ENCODE measurements at places on chromosomes 4 and X.

- no peak for DNase-seq
These were observed at the start of gene PNMA5 for GRCh38 chrX:152993933-152994332. PNMA5 (minus strand) TSS chrX:152994116; CDS start chrX:152991598, 2,518 bp downstream.

GRCh38 chr4:72357908-72358307, 211.1 kb downstream of the ADAMTS3 start:
- DNase-seq = no peak

GRCh38 chr4:114941503-114941902, 171.9 kb downstream of the NDST4 start:
- no peak for DNase-seq

DNA sequence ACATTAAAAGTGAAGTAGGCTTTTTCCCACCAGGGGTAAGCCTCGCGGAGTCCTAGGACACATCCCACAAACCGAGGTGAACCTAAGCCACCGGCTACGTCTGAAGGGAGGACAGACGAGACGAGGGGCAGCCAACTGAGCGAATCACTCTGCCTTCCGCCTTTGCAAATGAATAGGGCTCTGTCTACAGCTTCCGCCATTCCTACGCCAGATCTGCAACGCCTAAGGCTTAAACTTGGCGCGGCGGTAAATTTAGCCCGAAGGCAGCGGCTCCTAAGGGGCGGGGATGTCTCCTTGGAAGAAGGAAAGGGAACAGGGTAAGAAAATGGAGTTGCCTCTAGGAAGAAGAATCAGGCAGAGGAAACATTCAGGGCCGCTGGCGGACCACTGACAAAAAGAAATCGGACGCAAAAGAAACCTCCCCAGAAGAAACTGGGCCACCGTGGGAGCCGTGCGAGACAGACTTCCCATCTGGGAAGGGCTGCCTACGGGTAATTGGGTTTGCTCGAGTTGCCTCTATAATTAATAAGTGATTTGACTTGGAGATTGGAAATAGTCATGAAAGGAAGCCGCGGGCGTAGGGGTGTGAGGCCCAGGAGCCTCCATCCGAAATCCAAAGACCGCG, 90.5 kb downstream of the BCOR start:
- no peak for DNase-seq

GRCh38 chr4:113727802-113728201, 33.7 kb downstream of the CAMK2D start:
- no peak for DNase-seq

DNA sequence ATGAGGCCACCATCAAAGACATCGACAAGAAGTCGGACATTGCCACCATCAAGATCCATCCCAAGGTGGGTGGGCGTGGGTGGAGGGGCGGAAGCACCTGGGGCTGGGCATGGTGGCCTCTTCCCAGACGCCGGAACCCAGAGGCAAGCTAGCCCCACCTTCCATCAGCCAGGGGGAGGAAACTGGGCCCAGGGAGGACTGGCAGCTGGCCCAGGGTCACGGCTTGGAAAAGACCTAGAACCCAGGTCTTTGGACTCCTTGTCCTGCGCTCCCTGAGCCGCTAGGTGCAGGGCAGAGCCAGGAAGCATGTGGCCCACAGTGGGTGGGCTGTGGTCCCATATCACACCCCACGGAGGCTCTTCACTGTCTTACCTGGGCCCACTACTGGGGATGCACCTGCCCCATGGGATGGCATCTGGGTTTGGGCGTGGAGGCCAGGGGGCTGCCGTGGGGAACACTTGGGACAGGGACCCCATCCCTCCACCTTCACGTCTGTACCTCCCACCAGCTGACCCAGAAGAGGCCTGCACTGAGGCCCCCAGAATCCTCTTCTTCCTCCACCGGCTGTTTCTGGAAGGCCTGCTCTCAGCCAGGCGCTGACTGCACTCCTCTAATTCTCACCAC, 17.3 kb downstream of the HTRA3 start:
- no peak for DNase-seq

DNA sequence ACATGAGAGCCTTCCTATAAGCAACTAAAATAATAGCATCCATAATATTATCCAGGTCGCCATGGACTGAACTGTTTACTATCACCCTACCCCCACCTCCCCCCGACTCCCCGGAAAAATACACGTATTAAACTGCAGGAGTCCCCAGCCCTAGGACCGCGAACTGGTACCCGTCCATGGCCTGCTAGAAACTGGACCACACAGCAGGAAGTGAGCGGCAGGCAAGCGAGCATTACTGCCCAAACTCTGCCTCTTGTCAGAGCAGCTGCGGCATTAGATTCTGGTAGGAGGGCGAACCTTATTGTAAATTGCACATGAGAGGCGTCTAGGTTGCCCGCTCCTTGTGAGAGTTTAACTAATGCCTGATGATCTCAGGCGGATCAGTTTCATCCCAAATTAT, 405.8 kb upstream of the ADGRL3 start:
- no peak for DNase-seq

DNA sequence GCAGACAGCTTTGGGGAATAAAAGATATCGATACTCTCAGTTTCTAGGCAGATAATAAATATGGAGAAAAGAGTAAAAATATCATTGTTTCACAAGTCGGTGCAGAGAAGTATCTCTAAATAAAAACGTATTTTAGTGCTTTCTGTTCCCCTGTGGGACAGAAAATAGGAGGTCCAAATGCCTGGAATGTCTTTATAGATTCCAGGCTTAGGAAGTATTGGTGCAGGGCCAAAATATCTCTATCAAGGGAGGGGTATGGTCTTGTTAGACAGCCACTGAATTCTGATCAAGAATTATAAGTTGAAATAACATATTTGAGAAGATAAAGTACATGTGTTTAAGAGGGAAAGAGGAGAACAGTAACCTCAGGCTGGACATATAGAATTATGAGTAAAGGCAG, 596.4 kb downstream of the PCDH18 start:
- no peak for DNase-seq

- no peak for DNase-seq
These were observed 38.0 kb downstream of the DHRSX start for GRCh38 chrX:2462780-2463179.

- DNase-seq = no peak
These were observed 24.0 kb downstream of the TECRL start for GRCh38 chr4:64385220-64385619.

- no peak for DNase-seq
These were observed 490.6 kb downstream of the RPA4 start for GRCh38 chrX:97374266-97374665.

GRCh38 chr4:111210595-111210994, 587.7 kb upstream of the PITX2 start:
- no peak for DNase-seq

GRCh38 chr4:25837107-25837506, 25.7 kb downstream of the SEL1L3 start:
- DNase-seq = no peak

- no peak for DNase-seq
These were observed 29.0 kb upstream of the MSANTD1 start for GRCh38 chr4:3219761-3220475.

GRCh38 chr4:38634047-38634759, 29.8 kb upstream of the KLF3 start:
- no peak for DNase-seq

- DNase-seq = no peak
These were observed 124.9 kb upstream of the ZCCHC13 start for GRCh38 chrX:74179071-74179470.

- no peak for DNase-seq
These were observed 64.4 kb downstream of the SLC9A7 start for GRCh38 chrX:46694549-46694948.

DNA sequence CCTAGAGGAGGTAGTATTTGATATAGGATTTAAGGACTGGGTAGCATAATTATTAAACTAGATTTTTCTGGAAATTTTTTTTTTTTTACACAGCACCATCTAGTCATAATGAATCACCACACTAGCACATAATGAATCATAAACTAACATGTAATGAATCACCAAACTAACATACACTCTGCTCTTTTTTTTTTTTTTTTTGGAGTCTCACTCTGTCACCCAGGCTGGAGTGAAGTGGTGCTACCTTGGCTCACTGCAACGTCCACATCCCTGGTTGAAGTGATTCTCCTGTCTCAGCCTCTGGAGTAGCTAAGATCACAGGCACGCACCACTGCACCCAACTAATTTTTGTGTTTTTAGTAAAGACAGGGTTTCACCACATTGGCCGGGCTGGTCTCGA, 92.5 kb downstream of the FAM13A start:
- DNase-seq = no peak

GRCh38 chr4:107548211-107548905, 171.7 kb downstream of the PAPSS1 start:
- DNase-seq = no peak

GRCh38 chrX:135416546-135416945, 5.2 kb upstream of the SMIM10L2A start:
- DNase-seq = no peak

DNA sequence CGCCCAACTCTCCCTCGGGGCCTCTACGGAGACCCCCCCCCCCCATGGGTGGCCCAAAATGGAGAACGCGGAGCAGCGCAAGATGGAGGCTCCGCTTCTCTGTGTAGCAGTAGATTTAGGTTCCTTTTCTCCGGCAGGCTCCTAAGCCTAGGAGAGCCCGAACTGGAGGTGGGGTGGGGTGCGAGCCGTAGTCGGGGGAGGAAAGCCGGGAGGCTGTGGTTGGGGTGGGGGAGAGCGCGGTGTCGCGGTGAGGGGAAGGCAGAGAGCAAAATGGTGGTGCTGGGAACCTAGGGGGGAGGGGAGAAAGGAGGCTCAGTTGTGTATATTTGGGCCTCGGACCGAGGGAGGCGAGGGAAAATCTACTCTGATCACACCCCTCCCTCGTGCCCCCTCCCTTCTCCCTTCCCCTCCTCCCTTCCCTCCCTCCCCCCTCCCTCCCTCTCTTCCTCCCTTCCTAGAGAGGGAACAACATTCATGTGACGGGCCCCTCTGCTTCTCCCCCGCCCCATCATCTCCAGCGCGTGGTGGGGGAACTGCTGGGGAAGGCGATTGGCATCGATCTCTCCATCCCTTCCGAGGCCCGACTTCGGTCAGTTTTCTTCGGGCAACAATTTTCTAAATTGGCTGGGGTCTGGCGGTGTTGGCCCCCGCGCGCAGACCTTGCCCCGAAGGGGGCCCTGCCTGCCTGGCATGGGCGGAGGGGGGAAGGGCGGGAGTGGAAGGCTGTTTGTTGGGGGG, at the start of gene STAG2:
Gene STAG2, plus strand, starts transcription at position 439 of the 738 bp plus-strand sequence. CDS start 60,922 bp downstream, outside the sequence.
- DNase-seq = peak; percentile 12

DNA sequence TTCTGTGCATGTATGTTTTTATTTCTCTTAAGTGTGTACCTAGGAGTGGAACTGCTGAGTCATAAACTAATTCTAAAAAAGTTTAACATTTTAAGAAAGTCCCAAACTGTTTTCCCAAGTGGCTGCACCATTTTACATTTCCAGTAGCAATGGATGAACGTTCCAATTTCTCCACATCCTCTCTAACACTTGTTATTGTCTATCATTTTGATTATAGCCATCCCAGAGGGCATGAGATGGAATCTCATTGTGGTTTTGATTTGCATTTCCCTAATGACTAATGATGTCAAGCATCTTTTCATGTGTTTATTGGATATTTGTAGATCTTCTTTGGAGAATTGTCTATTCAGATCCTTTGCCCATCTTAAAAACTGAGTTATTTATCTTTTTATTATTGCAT, 82.5 kb downstream of the PPEF1 start:
- DNase-seq = no peak

DNA sequence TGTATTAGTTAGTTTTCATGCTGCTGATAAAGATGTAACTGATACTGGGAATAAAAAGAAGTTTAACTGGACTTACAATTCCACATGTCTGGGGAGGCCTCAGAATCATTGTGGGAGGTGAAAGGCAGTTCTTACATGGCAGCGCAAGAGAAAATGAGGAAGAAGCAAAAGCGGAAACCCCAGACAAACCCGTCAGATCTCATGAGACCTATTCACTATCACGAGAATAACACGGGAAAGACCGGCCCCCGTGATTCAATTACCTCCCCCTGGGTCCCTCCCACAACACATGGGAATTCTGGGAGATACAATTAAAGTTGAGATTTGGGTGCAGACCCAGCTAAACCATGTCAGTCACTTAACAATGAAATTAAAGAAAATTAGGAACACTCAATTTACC, 499.1 kb downstream of the FSTL5 start:
- no peak for DNase-seq

GRCh38 chr4:188955066-188955465, 815.8 kb downstream of the TRIML1 start:
- no peak for DNase-seq

GRCh38 chr4:127214931-127215330, 417.8 kb upstream of the INTU start:
- no peak for DNase-seq

DNA sequence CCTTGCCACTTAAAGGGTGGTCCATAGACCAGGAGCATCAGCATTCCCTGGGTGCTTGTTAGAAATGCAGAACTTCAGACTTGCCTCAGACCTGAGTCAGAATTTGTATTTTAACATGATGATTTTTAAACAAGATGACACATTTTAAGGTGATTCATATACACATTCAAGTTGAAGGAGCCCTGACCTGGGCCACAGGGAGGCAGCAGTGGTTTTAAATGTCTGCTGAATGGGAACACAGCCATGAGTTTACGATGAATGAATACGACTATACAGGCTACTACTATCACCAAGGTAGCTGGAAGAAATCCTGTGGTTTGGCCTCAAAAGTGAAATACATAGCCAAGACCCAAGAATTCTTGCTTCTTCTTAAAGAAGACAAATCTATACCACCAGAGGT, 2.9 kb downstream of the HDAC8 start:
- DNase-seq = peak; percentile 1

DNA sequence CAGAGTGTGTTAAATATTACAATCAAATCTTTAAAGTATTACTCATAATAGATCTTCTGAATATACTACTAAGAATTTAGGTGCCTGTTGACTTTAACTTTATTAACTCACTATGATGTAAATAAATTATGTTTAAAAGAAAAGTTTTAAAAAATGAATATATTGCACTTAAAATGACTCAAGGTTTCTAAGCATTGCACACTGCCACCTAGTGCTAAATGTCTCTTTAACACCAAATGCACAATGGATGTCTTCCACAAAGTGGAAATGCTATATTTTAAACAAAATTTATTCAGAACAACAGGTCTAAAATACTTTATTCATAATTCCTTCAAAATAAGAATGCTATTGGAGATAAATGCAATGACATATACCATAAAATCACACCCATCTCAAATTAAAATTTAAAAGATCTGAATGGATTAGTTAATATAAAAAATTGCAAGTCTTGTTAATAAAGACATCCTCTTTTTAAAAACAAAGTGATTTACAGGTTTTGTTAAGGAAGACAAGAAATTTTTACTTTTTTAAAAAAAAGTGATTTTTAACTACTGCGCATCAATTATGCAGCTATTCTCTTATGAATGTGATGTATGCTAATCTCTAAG, 5.5 kb downstream of the INPP4B start:
- DNase-seq = no peak

- no peak for DNase-seq
These were observed 29.4 kb downstream of the TBCK start for GRCh38 chr4:106286611-106287010.

- DNase-seq = no peak
These were observed 430.0 kb downstream of the INPP4B start for GRCh38 chr4:142416121-142416520.

GRCh38 chr4:137474711-137475301, 57.5 kb downstream of the PCDH18 start:
- no peak for DNase-seq

GRCh38 chr4:85968945-85969819, 390.7 kb downstream of the MAPK10 start:
- no peak for DNase-seq
